ENCODE measurements at places on chromosomes 16 and 17. TPM values are rescaled to one million over a fixed set of nuclear protein-coding genes. Genes with fewer than 3 reads are reported as not detected.

KIF2B gene
- not detected for polyA plus RNA-seq

NME1 gene
- 224 TPM for polyA plus RNA-seq

SIRT7 gene
- polyA plus RNA-seq, result 44.5 TPM

CCDC154 gene
- 3.1 TPM for polyA plus RNA-seq

KRTAP17-1 gene
- polyA plus RNA-seq, result not detected

WSCD1 gene
- 9.3 TPM for polyA plus RNA-seq

ACSM2A gene
- not detected for polyA plus RNA-seq

CD300H gene
- not detected for polyA plus RNA-seq

TBC1D3K gene
- not detected for polyA plus RNA-seq

CARD14 gene
- 0.12 TPM for polyA plus RNA-seq

COX6A2 gene
- polyA plus RNA-seq, result not detected

CFAP97D1 gene
- polyA plus RNA-seq, result 0.09 TPM

ESRP2 gene
- not detected for polyA plus RNA-seq

TUBG2 gene
- 28.9 TPM for polyA plus RNA-seq

CENPN gene
- 5.3 TPM for polyA plus RNA-seq

CHST4 gene
- not detected for polyA plus RNA-seq

PHOSPHO1 gene
- not detected for polyA plus RNA-seq

C16orf92 gene
- not detected for polyA plus RNA-seq

CCL4 gene
- polyA plus RNA-seq, result not detected

CA5A gene
- not detected for polyA plus RNA-seq

TMEM238L gene
- not detected for polyA plus RNA-seq

MFSD6L gene
- polyA plus RNA-seq, result not detected

CDR2 gene
- 17.8 TPM for polyA plus RNA-seq

TLK2 gene
- polyA plus RNA-seq, result 65.2 TPM

SMIM22 gene
- polyA plus RNA-seq, result not detected

TUBB3 gene
- 2,442 TPM for polyA plus RNA-seq

ZSCAN10 gene
- polyA plus RNA-seq, result not detected

AXIN2 gene
- polyA plus RNA-seq, result 26.7 TPM

CDH3 gene
- 9.1 TPM for polyA plus RNA-seq

AIPL1 gene
- not detected for polyA plus RNA-seq

RND2 gene
- polyA plus RNA-seq, result 43.8 TPM

MYL11 gene
- polyA plus RNA-seq, result not detected

All from neural cell (in vitro differentiated cells).